ENCODE measurements at places on chromosomes 12 and 14. TPM values are rescaled to one million over a fixed set of nuclear protein-coding genes. Genes with fewer than 3 reads are reported as not detected.

DNA sequence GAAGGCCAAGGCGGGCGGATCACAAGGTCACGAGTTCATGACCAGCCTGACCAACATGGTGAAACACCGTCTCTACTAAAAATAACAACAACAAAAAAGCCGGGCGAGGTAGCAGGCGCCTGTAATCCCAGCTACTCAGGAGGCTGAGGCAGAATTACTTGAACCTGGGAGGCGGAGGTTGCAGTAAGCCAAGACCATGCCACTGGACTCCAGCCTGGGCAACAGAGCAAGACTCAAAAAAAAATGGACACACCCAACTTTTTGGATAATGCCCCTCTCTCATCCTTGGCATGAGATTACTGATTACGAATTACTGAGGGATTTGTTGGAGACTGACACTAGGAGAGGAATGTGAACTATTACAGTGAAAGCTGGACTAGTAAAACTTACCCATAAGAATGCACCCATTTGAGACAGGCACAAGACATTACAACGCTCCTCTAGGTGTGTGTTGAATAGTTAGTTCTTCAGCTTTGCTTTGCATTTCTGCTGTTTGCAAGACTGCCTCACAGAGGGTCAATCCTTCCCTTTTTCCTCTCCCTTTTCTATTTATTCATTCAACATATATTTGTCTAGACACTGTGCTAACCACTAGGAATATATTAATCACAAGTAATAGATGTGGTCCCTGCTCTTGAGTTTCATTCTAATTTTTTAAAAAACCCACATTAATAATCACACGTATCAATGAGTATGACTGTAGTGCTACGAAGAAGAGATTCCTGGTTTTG is 46.0 kb upstream of the OR5AU1 start:
- DNase-seq, result no peak

GRCh38 chr14:104665657-104666522 is 23.5 kb upstream of the INF2 start:
- peak; percentile 61 for DNase-seq

GRCh38 chr12:102602521-102602920 is 122.2 kb upstream of the IGF1 start:
- no peak for DNase-seq

DNA sequence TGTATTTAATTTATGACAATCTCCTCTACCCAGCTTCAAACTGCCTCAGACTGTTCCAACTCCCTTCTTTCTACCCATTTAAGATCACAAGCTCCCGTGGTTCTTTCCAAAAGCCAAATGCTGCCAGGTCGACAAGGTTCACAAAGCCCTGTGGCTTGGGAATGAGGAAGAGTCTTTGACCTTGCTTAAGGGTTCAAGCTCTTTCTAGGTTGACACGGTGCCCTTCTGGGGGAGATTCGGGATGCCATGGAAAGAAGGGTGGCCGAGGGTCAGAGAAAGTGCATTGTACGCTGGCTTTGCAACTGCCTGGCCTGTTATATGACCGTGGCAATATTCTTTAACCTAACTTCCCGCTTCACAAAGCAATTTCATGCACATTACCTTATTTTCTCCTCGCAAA is 239.3 kb downstream of the ANO2 start:
- DNase-seq, result no peak

- DNase-seq, result no peak
These were observed 207.9 kb downstream of the NUAK1 start for GRCh38 chr12:105930557-105931503.

DNA sequence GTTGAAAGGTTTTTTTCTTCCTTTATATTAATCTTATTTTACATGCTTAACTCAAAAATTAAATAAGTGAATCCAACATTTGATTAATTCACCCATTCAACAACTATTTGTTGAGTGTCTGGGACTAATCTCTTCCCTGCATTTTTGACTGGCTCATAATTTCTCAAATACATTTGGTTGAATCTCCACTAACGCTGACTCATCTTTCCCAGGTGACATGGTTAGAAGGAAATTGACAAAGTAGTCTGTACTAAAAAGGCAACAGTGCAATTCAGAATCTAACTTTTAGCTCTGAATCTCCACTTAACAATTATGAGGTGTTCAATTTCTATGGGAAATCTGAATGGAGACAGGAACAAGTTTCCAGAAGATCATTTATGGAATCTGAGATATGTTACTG is 88.9 kb downstream of the LIN7A start:
- DNase-seq, result no peak

DNA sequence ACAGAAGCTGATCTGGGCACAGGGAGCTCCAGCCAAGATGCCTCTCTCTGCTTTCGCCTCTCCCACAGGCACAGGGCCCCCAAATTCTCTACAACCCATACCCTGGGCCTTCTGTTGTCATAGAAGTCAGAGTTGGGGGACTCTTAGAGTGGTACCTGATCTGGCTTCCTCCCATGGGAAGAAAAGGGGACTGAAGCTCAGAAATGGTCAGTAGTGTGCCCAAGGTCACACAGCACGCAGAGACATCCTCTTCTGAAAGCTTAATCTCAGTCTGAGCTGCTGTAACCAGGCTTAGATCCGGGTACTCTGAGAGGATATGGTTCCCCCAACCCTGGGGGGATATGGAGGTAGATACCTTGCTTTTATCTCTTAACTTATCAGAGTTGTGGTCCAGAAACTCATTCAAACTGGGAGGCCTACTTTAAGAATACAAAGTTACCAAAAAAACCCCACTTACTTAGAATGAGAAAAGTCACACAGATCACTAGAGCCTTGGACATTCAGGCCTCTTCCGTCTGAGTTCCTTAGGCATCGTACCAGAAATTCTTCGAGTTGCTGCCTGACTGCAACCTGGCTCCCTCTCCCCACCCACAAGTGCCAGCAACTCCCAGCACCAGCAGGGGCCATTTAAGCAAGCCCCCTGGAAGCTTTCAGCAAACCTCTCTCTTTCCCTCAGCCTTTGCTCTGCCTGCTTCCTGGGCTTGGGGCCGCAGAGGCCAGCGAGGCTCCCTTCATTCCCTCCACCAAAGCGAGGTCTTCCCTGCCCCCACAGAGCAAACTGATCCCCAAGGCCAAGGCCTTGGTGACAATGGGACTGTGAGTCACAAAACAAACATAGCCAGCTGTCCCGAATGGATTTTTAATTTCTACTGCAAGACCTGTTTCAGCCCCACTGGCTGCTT is 13.9 kb downstream of the KRT7 start:
- no peak for DNase-seq

DNA sequence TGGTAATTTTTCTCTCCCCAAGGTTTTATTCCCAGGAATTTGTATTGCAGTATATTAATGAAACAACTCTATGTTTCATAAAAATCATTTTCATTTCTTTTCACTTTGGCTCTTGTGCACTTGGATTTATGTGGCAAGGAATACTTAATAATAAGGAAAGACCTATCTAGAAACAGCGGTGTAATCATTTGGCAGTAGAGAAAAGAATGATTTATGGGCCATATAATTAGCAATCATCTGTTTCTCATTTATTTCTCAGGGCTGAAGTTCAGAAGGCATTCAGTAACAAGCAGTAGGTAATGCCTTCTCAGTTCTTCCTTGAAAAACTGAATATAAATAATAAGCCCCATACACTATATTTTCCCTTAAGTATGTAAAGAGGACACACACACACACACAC is 172.6 kb downstream of the ANO4 start:
- DNase-seq, result no peak

GRCh38 chr12:116366456-116366776 is 88.9 kb upstream of the MED13L start:
- DNase-seq, result peak; percentile 65

DNA sequence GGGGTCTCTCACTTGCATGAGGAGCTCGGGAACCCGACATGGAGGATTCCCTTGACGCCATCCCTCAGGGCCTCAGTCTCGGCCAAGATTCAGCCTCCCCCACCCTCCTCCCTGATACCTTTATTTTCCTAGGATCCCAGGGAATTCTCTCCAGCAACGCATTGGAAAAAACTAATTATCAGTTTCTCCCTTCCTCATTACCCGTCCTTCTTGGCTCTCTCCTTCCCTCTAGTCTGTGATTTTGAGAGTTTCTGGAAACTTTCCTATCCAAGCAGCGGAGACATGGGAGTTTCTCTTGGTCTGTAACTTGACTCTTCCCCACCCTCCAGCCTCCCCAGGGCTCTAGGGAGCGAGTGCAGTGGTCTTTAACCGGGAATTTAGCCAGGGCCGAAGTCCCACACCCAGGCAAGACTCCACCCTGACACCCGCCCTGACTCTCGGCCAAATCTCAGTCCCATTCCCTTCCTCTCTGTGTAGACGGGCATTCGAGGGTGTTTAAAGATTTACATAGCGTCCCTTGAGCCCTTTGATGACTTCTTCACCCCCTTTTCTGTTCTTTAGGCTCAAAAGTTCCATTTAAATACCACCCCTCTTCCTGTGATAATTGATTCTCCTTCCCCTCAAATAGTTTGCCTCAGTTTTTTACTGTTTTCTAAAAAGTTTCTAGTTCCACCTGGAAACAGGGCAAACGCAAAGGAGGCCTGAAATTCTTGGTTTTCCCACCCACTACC is 6.7 kb downstream of the HOXC5 start:
- peak; percentile 55 for DNase-seq

DNA sequence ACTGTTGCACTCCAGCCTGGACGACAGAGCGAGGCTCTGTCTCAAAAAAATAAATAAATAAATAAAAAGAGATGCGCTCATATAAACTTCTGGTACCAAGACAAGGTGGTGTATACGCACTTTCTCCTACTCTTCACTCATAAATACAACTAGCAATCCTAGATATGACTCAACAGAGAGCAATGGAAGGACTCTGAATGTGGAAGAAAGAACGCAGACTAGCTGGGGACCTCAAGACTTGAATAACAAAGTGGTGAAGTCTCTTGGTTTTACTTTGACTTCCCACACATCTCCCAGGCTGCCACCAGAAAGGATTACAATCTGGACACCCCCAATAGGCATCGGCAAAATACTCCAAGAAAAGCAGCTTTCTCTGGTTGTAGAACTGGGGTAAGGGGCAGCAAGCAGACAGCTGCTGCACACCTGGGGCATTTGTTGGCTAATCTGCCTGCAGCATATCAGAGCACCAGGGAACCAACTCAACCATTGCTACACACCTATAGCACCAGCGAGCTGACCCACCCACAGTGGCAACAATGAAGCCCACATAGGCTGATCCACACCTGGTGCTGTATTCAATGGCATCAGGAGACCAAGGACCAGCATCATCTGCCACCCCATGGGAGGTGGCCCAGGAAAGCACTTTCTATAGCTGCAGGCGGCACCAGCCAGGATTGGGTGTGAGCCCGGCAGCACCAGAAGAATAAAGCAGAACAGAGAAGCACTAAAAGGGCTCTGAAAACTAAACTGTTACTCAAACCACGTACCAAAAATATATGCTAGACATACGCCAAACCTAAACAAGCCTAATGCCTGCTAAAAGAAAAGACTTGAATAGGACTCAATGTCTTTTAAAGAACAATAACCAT is 1231.7 kb upstream of the TMEM132C start:
- DNase-seq, result no peak

GRCh38 chr12:29547151-29547632 is 49.7 kb upstream of the OVCH1 start:
- no peak for DNase-seq

DNA sequence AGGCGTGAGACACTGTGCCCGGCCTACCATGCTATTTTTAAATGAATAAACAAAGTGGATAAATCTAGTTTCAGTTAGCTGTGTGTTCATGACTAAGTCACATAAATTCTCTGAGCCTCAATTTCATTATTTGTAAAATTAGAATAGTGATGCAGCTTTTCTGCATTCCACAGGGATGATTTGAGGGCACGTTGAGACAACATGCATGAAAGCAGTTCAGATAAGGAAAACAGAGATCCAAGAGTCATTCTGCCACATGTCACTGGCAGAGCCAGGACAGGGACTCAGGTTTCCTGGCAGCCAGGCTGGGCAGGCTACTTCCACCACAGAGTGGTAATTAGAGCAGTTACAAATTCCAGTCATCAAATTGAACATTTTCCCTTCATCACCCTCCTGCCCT is 2.9 kb upstream of the PPP4R4 start:
- DNase-seq, result no peak

GRCh38 chr12:71161591-71161990 is 3.8 kb upstream of the TSPAN8 start:
- no peak for DNase-seq

Gene RNASE1
- total RNA-seq, result 317 TPM

Gene KCNC2
- total RNA-seq, result not detected

Gene CEP170B
- total RNA-seq, result 9.5 TPM

Gene CCDC196
- not detected for total RNA-seq

Gene MORN3
- 0.11 TPM for total RNA-seq
